ENCODE measurements at places on chromosomes 4 and X.

GRCh38 chrX:30654989-30655607 is 1.9 kb downstream of the GK start:
- no peak for DNase-seq

GRCh38 chr4:123874063-123874462 is 477.5 kb downstream of the SPRY1 start:
- DNase-seq, result no peak

- DNase-seq, result no peak
These were observed 389.9 kb upstream of the EMCN start for GRCh38 chr4:100907465-100908454.

GRCh38 chrX:21398426-21398825 is 24.2 kb downstream of the CNKSR2 start:
- no peak for DNase-seq

DNA sequence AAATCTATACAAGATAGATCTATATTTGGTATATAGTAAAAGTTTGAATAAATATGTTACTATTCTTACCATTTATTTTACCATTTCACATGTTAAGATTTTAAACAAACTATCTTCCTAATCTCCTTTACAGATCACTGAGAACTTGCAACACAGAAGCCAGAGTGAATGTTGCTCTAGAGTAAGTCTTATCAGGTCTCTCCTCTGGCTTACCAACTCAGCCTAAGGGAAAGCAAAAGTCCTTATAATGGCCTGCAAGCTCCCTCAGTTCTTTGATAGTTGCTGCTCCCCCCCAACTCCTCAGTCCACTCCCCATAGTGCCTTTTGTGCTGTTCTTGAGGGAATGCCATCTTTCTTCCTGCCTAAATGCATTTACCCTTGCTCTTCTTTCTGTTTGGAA is 25.7 kb upstream of the SLC7A11 start:
- DNase-seq, result no peak

DNA sequence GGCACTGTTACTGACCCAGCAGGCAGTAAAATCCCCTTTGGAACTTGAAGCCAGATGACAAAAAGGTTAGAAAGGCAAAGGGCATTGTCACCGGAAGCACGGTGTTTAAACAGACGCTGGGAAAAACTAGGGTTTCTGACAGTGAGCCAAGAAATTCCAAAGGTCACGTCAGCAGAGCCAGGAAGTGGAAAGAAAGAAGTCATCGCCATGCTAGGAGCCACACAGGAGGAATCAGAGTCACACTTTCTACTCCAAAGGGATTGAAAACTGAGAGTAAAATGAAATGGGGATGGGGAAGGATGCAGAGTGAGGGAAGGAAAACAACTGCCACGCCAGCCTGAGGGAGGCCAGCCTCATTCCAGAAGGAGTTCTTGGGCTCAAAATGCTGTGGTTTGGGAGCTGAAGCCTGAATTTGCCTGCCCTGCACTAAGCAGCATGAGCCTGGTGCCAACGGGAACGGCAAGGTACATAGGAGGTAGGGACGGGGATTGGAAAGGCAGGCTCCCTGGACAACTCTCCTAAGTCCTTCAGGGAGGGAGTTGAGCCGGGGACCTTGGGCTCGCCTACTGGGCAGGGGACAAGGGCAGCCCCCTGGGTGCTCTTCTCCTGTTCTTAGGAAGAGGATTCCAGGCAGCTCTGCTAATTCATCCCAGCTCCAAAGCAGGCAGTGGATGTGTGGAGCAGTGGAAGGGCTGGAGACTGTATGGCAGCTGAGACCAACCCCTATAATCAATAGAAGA is 66.8 kb downstream of the SOWAHB start:
- no peak for DNase-seq

All from activated naive CD4-positive, alpha-beta T cell treated with anti-CD3 and anti-CD28 coated beads, Interleukin-2, amount 50 U/mL, for 16 hours (primary cell).